ENCODE measurements at places on chromosomes 2 and 18. TPM values are rescaled to one million over a fixed set of nuclear protein-coding genes. Genes with fewer than 3 reads are reported as not detected.

DNA sequence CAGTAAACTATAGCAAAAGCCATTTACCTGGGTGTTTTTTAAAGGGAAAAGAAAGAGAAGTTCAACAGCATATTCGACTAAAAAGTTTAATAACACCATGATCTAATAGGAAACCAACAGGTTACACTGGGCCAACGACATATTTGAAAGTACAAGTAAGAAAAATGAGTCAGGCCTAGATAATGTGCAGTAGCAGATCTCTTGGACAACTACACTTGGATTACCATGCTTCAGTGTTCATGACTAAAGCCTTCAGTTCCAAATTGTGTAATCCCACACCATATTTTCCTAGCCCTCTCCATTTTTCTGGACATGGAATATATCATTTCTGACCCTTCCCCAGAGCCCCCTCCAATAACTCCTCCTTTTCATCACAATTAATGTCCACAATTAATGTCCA is 39.1 kb upstream of the FIGN start:
- no peak for DNase-seq
- no peaks in the 10 kb centered on the region for H3K27me3 ChIP-seq
- no peak overlapping the region for H3K27ac ChIP-seq
- H3K4me3 ChIP-seq, result no peak overlapping the region

SCRN3 gene
- 35.2 TPM for total RNA-seq

GRCh38 chr2:19362755-19363473 is 4.5 kb upstream of the OSR1 start:
- H3K4me1 ChIP-seq, result peaks cover 19% of the 10 kb centered on the region
- H3K4me3 ChIP-seq, result peak overlapping the region; percentile 92
- H3K36me3 ChIP-seq, result no peaks in the 10 kb centered on the region

DNA sequence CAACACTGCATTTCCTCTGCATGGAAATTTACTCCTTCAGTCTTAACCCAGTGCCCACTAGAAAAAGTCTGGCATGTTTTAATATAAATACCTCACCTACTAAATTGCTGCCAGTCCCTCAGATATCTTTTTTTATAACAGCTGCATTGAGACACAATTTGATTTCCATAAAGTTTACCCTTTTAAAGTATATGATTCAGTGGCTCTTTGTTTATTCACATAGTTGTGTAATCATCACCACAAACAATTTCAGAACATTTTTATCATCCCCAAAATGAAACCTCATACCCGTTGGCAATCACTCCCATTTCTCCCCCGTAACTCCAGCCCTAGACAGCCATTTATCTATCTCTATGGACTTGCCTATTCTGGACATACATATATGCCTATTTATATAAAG is 17.0 kb upstream of the FRZB start:
- peaks cover 4% of the 10 kb centered on the region for H3K36me3 ChIP-seq
- peaks cover 2% of the 10 kb centered on the region for H3K27me3 ChIP-seq
- H3K4me1 ChIP-seq, result peaks cover 16% of the 10 kb centered on the region
- no peak overlapping the region for H3K4me3 ChIP-seq
- no peak for DNase-seq

KCNE4 gene
- 3.5 TPM for total RNA-seq

BOLL gene
- total RNA-seq, result not detected

CRYGD gene
- not detected for total RNA-seq

- H3K27ac ChIP-seq, result peak overlapping the region; percentile 18
- H3K27me3 ChIP-seq, result peaks cover 2% of the 10 kb centered on the region
- no peaks in the 10 kb centered on the region for H3K36me3 ChIP-seq
Measured at GRCh38 chr2:11998218-11998617, 251.8 kb downstream of the LPIN1 start.

DNA sequence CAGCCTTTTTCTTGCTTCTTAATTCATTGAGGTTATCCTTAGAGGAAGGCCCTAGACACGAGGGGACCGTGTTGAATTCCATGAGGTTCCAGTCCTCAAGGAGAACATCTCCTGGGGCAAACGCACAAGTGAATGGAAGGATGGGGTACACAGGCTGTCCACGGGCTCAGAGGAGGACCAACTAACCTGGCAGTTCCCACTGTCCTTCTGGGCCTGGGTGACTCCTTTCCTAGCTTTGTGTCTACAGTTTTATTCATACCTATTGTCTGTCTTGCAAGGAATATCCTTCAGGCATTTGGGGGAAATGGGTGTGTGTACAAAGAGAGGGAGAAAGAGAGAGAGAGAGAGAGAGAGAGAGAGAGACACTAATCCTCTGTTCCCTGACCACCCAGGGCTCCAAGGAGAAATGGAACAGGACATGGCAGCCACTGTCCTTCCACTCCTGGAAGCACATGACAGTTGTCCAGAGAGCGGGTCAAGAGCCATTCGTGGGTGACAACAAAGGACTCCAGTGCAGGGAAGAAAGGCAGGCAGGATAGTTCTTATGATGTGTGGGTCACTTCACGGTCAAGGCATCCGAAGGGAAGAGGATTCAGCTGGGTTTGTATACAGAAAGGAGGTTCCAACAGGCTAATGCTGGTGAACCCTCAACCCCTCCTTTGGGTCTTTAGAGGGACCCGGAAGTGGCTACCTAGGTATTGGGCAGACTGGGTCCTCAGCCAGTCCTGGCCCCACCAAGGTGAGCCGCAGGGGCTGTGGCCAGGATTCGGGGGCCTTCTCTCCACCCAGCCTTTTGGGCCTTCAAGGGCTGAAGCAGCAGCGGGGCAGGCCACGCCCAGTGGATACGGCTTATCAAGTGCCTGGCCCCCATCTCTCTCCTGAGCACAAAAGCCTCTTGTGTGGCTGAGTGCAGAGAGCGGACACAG is 150.6 kb downstream of the MYCN start:
- H3K27me3 ChIP-seq, result no peaks in the 10 kb centered on the region
- H3K27ac ChIP-seq, result no peak overlapping the region
- H3K4me1 ChIP-seq, result no peaks in the 10 kb centered on the region
- DNase-seq, result no peak
- no peaks in the 10 kb centered on the region for H3K36me3 ChIP-seq
- no peak overlapping the region for H3K4me3 ChIP-seq

TMEM247 gene
- total RNA-seq, result not detected

DNA sequence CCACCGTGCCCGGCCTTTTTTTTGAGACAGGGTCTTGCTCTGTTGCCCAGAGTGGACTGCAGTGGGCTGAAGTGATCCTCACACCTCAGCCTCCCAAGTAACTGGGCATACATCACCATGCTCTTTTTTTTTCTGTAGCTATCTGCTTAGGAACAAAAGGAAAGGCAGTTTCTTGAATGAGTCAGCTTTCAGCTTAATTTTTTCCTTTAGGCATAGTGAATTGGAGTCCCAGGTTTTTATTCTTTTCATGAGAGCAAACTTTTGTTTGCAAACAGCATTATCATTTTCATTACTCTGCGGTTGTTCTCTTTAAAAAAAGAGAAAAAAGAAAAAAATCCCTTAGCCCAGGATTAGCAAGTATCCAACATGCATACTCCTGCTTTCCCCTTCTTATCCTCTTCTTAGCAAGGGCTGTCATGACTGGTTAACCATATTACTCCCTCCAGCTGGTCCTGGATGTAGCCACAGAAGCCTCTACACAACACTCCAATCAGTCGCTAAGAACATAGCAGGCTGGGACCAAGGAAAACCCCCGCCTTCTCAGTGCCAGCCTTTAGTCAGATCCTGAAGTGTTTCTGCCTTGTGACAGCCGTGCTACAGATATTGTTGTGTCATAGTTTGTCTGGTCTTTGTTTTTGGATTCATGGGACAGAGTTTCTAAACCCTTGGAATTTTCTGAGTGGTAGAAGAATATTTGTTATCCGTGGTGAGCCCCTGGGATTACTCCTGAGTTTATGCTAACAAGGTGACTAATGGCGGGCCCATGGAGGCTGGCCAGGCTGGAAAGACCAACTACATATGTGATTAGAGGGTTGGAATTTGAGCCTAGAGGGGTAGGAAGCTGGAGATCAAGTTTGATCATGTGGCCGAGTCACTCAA is 23.3 kb upstream of the ST3GAL5 start:
- H3K27ac ChIP-seq, result peak overlapping the region; percentile 94
- H3K36me3 ChIP-seq, result no peaks in the 10 kb centered on the region
- peaks cover 41% of the 10 kb centered on the region for H3K4me1 ChIP-seq
- DNase-seq, result no peak

GRCh38 chr18:35905436-35905835 is 67.0 kb upstream of the RMP24 start:
- DNase-seq, result peak; percentile 53
- no peak overlapping the region for H3K4me3 ChIP-seq
- no peak overlapping the region for H3K27ac ChIP-seq
- no peaks in the 10 kb centered on the region for H3K36me3 ChIP-seq
- no peaks in the 10 kb centered on the region for H3K4me1 ChIP-seq
- peaks cover 2% of the 10 kb centered on the region for H3K27me3 ChIP-seq

APCDD1 gene
- total RNA-seq, result 1.4 TPM

SEPTIN10 gene
- 109 TPM for total RNA-seq

UNC80 gene
- not detected for total RNA-seq

GRCh38 chr2:99615247-99615771 is 125.5 kb upstream of the REV1 start:
- no peaks in the 10 kb centered on the region for H3K27me3 ChIP-seq
- no peak overlapping the region for H3K27ac ChIP-seq
- H3K4me3 ChIP-seq, result no peak overlapping the region
- H3K4me1 ChIP-seq, result peaks cover 6% of the 10 kb centered on the region
- no peak for DNase-seq
- H3K36me3 ChIP-seq, result peaks cover 13% of the 10 kb centered on the region

PLGLB1 gene
- 3.3 TPM for total RNA-seq

- no peaks in the 10 kb centered on the region for H3K27me3 ChIP-seq
- H3K4me3 ChIP-seq, result no peak overlapping the region
- no peaks in the 10 kb centered on the region for H3K36me3 ChIP-seq
- H3K27ac ChIP-seq, result no peak overlapping the region
Measured at GRCh38 chr2:16156411-16156810, 216.1 kb downstream of the MYCN start.

GRCh38 chr2:147603447-147603846 is 241.4 kb upstream of the ACVR2A start:
- H3K36me3 ChIP-seq, result no peaks in the 10 kb centered on the region
- H3K4me1 ChIP-seq, result no peaks in the 10 kb centered on the region
- no peak for DNase-seq
- H3K27ac ChIP-seq, result no peak overlapping the region
- no peak overlapping the region for H3K4me3 ChIP-seq

DNA sequence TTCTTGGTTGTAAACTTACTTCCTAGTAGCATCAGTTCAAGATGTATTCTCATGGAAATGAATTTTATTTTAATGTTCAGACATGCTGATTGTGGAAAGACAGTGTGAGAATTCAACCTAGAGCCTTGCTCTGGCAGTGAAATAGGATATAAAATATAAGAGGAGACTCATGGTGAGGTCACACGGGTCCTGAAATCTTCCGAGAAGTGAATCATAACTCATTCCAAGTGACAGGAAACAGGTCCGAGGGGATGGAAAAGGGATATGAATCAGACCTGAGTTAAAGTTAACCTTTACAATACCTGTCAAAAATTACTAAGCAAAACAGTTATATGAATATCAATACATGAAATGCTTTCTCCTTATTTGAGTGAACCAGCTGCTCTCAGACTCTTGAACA is 185.2 kb upstream of the LRRTM1 start:
- H3K36me3 ChIP-seq, result no peaks in the 10 kb centered on the region
- no peak overlapping the region for H3K27ac ChIP-seq
- no peak overlapping the region for H3K4me3 ChIP-seq
- no peaks in the 10 kb centered on the region for H3K4me1 ChIP-seq

GRCh38 chr2:126876631-126877030 is 22.1 kb upstream of the TEX51 start:
- no peak overlapping the region for H3K27ac ChIP-seq
- H3K4me1 ChIP-seq, result no peaks in the 10 kb centered on the region
- DNase-seq, result no peak
- no peaks in the 10 kb centered on the region for H3K36me3 ChIP-seq
- no peaks in the 10 kb centered on the region for H3K27me3 ChIP-seq

DNA sequence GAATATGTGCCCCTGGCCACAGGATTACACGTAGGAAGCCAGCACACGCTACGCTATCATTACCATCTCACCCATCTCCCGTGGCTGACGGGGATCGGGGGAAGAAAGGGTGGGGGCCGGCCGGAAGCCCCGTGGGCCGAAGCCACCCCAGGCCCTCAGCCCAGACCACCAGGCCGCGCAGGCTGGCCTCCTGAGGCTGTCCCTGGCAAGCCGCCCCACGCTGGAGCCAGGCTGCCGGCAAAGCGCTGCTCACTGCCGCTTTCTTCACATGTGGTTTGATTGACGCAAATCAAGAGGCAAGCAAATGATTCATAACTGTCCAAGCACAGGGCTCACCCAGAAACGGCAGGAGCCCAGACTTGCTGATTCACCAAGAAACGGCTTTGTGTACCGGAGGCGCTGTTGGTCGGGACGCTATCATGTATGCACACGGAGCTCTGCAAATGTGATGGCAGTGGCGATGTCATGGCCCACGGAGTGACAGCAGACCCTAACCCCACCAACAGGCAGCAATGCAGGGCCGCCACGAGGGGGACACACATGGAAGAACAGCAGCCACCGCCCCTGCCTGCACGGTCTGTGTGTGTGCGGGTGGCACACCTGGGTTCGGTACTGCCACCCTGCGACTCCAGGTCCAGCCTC is 125.7 kb downstream of the HDAC4 start:
- H3K36me3 ChIP-seq, result no peaks in the 10 kb centered on the region
- DNase-seq, result no peak
- no peak overlapping the region for H3K4me3 ChIP-seq
- no peaks in the 10 kb centered on the region for H3K27me3 ChIP-seq
- H3K27ac ChIP-seq, result peak overlapping the region; percentile 85

IHH gene
- 0.18 TPM for total RNA-seq

FIGN gene
- total RNA-seq, result 37.7 TPM

IMPA2 gene
- 9.2 TPM for total RNA-seq

OSR1 gene
- total RNA-seq, result 6.1 TPM

CCDC150 gene
- total RNA-seq, result 6.1 TPM

- no peaks in the 10 kb centered on the region for H3K36me3 ChIP-seq
- H3K4me1 ChIP-seq, result peaks cover 14% of the 10 kb centered on the region
- H3K27me3 ChIP-seq, result no peaks in the 10 kb centered on the region
- no peak for DNase-seq
Measured at GRCh38 chr2:20113986-20114938, 62.8 kb upstream of the LAPTM4A start.

GRCh38 chr2:213104903-213105202 is 46.6 kb downstream of the IKZF2 start:
- no peak for DNase-seq
- H3K4me3 ChIP-seq, result no peak overlapping the region
- H3K4me1 ChIP-seq, result peaks cover 23% of the 10 kb centered on the region
- no peak overlapping the region for H3K27ac ChIP-seq
- no peaks in the 10 kb centered on the region for H3K36me3 ChIP-seq
- H3K27me3 ChIP-seq, result no peaks in the 10 kb centered on the region

LBX2 gene
- 1.0 TPM for total RNA-seq

MTX2 gene
- total RNA-seq, result 23.8 TPM

GRCh38 chr2:28951910-28952835 is 28.9 kb upstream of the TOGARAM2 start:
- no peak for DNase-seq
- H3K4me1 ChIP-seq, result peaks cover 4% of the 10 kb centered on the region
- H3K27ac ChIP-seq, result no peak overlapping the region
- no peaks in the 10 kb centered on the region for H3K27me3 ChIP-seq
- H3K36me3 ChIP-seq, result peaks cover 16% of the 10 kb centered on the region

All from osteocyte (in vitro differentiated cells).